ENCODE measurements at places on chromosomes 7 and 10.

GRCh38 chr10:112261281-112261822 lies 21.8 kb upstream of the TECTB start:
- no peak for DNase-seq

GRCh38 chr7:70935311-70935710 lies 196.6 kb upstream of the GALNT17 start:
- DNase-seq: no peak

DNA sequence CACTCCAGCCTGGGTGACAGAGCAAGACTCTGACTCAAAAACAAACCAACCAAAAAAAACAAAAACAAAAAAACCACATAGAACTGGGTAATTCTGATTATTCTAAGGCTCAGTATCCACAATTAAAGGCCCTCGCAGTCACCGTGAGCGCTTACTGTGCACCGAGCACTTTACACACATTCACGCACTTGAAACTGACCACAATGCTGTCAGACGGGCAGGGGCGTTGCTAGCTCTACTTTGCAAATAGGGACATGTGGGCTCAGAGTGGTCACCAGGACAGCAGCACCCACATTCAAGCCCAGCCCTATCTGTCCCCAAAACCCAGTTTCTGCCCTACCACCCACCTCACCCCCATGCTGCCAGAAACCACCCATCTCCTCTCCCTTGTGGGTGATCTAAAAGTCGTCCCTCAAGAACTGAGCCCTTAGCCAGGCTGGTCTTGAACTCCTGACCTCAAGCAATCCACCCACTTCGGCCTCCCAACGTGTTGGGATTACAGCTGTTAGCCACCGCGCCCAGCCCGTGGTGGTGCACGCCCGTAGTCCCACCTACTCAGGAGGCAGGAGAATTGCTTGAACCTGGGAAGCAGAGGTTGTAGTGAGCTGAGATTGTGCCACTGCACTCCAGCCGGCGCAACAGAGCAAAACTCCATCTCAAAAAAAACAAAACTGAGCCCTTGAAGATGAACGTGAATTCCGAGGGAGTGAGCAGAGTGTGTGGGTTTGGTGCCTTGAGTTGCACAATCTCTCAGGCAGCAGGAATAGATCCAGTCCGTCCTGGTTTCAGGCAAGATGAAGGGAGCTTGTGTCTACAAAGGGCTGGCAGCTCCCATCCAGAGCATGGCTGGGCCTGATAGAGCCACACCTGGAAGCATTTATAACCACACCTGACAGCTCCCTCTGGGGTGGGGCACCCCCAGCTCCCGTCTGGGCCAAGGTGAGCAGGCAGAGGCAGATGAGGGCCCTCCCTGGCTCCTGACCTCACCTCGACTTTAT lies 5.4 kb upstream of the HSPB1 start:
- DNase-seq: no peak

DNA sequence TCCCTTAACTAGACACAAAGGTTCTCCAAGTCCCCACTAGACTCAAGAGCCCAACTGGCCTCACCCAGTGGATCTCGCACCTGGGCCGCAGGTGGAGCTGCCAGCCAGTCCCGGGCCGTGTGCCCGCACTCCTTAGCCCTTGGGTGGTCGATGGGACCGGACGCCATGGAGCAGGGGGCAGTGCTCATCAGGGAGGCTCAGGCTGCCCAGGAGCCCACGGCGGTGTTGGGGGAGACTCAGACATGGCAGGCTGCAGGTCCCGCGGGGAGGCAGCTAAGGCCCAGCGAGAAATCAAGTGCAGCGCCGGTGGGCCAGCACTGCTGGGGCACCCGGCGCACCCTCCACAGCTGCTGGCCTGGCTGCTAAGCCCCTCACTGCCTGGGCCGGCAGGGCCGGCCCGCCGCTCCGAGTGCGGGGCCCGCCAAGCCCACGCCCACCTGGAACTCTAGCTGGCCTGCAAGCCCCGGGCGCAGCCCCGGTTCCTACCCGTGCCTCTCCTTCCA lies 130.5 kb downstream of the RALA start:
- no peak for DNase-seq

- DNase-seq: no peak
These were observed 17.3 kb downstream of the MGAM start for GRCh38 chr7:142012825-142013511.

DNA sequence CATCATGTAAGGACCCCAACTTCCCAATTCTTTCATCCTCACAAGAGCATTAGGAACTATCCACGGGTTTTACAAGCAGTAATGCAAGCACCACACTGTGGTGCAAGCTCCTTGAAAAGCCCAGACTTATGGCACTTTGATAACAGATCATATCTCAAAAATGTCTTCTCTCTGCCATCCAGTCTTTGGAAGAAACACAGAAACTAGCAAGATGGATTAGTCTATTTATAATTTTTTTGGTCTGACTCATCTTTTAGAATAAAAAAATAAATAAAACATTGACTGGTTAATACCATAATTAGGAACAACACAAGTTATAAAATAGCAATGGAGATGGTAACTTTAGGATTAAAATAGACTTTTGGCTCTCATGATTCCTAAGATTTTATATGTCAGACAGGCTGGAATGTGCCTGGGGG lies 49.0 kb upstream of the CALD1 start:
- no peak for DNase-seq

DNA sequence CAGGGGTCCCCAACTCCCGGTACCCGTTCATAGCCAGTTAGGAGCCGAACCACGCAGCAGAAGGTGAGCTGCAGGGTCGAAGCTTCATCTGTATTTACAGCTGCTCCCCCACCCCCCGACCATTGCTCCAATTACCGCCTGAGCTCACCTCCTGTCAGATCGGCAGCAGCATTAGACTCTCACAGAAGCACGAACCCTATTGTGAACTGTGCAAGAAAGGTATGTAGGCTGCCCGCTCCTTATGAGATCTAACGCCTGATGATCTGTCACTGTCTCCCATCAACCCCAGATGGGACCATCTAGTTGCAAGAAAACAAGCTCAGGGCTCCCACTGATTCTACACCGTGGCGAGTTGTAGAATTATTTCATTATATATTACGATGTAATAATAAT lies 14.6 kb upstream of the AZGP1 start:
- no peak for DNase-seq

DNA sequence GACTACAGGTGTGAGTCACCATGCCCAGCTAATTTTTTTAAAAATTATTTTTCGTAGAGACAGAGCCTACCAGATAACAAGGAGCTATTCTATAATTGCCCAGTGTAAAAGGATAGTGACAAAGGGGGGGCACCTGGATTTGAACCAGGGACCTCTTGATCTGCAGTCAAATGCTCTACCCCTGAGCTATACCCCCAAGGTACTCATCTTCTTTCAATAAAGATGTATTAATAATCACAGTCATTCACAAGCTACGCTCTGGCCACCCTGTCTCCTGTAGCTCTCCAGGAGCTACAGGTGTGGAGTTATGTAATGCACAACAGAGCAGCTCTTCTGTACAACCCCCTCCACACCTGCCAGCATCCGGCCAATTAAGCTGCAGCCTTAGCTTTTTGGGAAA lies 83.5 kb downstream of the ZNF777 start:
- DNase-seq: no peak

GRCh38 chr10:31977440-31978155 lies 49.0 kb upstream of the ARHGAP12 start:
- DNase-seq: no peak

- no peak for DNase-seq
These were observed 90.5 kb downstream of the WIPF3 start for GRCh38 chr7:29896685-29897411.
